ENCODE measurements at places on chromosomes 7 and 10.

DNA sequence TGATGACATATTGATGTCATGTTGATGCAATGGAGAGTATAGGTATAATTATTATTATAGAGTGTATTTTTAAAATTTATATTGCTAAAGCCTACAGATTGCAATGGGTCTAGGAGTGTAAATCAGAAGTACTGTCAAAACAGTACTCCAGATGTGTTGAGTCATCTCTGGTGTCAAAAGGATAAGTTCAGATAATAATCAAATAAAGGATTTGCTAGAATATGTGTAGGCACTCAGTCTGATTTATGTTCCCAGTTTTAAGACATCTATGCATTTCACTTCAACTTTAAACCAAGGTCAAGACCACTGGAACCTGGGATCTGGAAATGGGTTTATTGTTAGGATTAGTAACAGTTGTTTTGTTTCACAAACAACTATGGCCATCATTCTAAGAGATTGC, 342.3 kb upstream of the BMPER start:
- no peak for DNase-seq

DNA sequence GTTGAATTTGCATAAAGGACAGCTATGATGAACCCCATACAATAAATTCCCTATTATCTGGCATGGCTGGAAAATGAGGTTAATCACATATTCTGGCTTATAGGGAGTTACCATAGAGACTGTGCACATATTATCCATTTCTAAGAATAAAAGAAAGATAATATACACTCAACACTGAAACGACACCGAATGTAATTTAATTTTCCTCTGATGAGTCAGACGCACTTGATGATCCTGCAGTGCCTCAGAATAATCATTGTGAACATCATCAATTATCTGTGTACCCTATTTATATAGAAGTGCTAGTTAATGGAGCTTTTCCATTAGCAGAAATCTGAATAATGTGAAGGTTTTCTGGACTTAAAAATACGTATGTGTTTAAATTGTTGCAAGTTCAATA, 60.2 kb downstream of the SGCE start:
- no peak for DNase-seq

- no peak for DNase-seq
Measured at GRCh38 chr7:99422186-99422585, 13.4 kb downstream of the BUD31 start.

DNA sequence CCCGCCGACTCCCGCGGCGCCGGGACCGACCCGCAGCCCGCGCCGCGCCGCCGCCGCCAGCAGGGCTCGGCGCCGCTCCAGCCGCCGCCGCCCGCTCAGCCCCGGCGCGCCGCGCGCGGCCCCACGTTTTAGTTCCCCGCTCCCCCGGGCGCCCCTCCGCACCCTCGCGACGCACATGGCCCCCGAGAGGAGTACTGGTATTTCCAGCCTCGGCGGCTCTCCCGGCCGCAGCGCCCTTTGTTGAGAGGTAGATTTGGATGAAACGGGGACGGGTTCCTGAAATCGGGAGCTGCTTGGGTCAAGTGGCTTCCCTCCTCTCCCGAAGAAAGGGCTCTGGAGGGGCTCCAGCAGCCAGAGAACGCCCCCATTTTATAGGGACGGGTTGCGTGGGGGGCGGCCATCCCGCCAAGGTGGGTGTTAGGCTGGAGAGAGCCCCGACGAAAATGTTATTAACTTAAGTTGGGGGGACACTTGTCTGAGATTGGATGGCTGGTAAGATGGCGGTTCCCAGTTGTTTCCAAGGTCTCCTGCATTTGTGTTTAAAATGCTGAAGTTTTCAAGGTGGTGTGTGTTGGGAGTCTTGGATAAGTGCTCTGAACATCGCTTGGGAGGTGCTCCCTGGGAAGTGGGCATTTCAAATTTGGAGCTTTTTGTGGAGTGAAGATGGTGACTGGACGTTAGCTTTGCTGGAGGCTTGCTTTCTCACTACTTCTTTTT, 1.2 kb downstream of the BMI1 start:
- DNase-seq, result peak; percentile 27

GRCh38 chr7:137091396-137091795, 222.9 kb downstream of the CHRM2 start:
- no peak for DNase-seq

GRCh38 chr10:2978111-2978510, 89.2 kb upstream of the PFKP start:
- no peak for DNase-seq

DNA sequence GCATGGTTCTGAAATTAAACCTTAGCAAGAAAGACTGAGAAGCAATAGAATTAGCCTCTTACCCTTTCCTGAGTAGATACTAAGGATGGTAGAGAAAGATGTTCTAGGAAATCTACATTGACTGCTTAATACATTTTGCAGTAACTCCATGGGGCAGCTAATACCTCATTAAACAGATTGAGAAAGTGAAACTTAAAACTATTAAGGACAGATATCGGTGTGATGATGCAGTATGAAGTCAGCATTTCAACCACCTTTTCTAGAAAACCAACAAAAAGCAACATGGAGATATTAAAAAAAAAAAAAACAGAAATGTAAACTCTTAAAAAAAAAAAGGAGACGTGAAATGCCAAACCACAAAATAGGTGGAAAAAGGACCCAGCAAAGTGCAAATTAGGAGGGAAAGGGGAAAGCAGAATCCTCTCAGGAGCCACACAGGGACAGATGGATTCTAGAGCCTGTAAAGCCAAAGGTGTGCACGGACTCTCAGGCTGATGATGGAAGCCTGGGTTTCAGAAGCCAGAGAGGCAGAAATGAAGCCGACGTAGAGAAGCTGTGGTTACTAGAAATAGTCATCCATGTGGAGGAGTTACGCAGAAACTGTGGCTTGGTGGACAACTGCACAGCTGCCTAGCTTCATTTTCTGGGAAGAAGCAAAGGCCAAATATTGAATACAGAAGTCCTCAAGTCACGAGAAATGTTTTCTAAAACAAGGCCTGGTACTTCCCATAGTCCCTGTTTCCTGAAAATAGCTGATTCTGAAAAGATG, 38.1 kb upstream of the GPR141 start:
- DNase-seq, result no peak

DNA sequence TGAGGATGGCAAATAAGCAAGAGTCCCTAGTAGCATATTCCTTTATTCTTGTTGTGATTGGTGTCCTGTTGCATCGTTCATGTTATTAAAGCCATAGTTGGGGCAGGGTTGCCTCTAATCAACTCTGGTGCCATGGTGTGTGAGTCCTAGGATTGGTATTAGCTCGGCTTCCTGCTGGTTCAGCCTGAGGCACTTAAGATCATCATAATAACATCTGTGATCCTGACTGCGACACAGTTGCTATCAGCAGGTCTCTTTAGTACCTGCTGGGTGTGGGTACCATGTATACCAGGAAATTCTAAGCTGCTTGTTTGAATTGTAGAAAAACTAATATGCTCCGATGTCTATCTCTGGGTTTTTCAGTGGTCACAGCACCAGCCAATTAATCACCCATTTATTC, 1.6 kb downstream of the WEE2 start:
- no peak for DNase-seq

DNA sequence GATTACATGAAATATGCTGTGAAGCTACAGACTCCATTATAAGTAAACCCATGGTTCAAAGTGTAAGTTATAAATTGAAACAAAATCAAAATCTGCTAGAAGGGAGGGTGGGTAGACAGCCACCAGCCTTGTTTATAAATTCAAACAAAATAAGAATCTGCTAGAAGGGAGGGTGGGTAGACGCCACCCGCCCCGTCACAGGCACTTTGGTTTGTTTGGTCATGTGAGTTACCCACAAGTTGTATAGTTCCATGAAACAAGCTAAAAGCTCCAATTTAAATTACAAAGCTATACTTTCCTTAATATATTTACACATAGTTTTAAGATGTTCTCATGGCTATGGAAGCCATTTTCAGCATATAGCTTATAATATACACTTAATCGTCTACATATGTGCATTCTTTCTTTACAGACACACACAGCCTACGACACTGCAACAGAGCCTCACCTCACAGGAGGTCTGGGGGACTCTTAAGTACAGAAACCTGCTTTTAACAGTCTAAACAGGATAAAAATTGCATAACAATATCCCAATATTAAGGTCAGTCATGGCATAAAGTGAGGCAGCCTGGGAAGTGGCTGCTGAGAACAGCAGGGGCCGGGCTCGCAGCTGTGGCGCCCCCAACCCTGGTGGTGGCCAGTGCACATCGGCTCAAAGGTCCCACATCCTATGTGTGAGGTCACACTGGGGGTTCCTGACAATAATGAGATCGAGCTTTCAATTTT, 28.1 kb upstream of the NCAPG2 start:
- DNase-seq, result no peak

- DNase-seq, result no peak
Measured at GRCh38 chr7:108299251-108299973, 156.8 kb downstream of the NRCAM start.

GRCh38 chr7:142752376-142753225, 3.3 kb downstream of the PRSS1 start:
- DNase-seq, result no peak

DNA sequence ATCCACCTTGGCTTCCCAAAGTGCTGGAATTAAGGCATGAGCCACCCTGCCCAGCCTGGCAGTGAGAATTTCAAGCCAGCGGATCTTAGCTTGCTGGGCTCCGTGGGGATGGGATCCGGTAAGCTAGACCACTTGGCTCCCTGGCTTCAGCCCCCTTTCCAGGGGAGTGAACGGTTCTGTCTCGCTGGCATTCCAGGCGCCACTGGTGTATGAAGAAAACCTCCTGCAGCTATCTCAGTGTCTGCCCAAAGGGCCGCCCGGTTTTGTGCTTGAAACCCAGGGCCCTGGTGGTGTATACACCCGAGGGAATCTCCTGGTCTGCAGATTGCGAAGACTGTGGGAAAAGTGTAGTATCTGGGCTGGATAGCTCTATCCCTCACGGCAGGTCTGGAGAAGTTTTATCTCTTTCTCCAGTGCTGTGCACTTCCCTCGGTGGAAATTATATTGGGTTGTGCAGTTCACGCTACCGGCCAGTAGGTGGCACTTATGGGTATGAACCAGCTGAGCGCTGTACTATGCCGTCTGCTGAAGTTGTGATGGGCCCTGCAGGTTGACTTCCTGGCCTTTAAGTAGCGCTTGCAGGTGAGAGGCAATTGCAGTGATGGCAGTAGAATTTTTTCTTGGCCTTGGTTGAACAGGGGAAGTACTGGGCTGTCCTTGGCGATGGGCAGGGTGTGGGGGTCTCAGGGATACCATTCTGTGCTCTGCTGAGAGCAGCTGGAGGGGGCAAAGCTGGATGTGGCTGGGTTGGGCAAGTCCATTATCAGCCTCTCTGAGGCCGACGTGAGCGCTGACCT, 138.0 kb upstream of the MTPN start:
- no peak for DNase-seq

DNA sequence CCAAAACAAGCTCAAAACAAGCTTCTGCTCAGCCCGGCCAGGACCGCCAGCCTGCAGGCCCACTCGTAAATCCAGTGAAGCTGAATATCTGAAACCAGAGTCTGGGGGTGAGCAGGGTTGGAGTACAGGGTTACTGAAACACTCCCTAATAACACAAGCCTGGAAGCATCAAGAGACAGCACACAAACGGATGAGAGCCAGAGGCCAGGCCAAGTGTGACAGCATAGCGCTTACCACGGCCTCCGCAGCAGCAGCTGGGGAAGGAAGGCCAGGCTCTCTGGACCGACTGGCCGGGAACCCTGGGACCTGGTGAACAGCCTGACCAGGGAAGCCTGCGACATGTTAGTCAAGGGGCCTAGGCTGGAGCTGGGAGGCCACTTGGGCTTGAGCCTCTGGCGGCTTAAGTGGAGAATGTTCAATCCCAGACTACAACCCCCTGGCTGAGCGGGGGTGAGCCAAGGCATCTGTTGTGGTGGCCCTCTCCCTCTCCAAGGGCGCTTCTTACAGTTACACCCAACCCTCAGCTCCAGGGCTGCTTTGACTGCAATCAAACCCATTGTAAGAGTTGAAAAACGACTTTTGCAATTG, 21.7 kb upstream of the RNF32 start:
- DNase-seq, result no peak

- no peak for DNase-seq
Measured at GRCh38 chr7:29639886-29640595, 76.4 kb downstream of the PRR15 start.

DNA sequence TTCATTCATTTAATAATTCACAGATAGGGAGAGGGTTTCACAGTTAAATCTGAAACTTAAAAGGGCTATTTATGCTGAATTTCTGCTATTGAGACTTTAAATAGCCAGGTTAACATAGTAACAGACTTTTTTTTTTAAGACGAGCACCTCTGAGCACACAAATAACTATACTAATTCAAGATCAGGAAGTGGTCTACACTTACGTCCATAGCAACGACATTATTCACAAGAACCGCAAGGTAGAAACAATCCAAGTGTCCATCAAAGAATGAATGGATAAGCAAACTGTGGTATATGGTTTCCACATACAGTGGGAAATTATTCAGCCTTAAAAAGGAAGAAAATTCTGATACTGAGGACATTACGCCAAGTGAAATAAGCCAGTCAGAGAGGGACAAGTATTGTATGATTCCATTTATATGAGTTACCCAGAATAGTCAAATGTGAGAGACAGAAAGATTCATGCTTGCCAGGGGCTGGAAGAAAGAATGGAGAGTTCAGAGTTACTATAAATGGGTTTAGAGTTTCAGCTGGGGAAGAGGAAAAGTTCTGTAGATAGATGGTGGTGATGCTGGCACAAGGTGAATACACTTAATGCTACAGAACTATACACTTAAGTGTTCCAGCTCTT, 140.3 kb upstream of the LAMB4 start:
- DNase-seq, result no peak

DNA sequence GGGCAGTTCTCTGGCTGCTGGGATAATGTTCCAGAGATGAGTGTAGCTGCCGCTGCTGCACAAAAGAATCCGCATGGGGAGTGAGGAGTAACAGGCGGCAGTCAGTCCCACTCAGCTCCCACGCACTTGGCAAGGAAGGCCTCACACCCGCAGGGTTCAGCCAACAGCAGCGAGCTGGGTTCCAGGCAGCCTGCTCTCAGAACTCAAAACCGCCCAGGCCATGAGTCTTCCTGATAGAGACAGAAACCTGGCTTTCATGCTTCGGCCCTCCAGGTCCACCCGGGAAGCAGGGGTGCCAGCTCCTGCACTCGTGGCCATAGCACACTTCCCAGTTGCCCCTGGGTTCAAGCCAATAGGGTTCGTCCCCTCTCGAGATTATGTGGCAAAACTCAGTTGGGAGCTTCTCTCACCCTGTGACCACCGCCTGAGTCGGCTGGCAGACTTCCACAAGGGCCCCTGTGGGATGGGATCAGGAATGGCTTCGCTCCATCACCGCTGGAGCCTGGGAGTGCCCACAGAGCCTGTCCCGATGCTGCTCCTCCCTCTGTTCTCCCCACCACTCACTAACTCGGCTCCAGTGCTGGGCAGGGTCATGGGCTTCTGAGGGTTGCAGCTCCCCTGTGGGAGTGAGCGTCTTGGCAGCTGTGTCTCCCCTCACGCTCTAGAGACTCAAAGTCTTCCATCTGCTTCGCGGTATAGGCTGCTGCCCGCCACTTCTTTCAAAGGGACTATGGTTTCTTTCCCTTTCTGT, 20.6 kb downstream of the CLRN3 start:
- DNase-seq, result no peak

- DNase-seq, result no peak
Measured at GRCh38 chr10:109941236-109941862, 18.0 kb upstream of the XPNPEP1 start.

Measured in activated naive CD4-positive, alpha-beta T cell (primary cell).